RPMI7951 (cell line): ENCODE measurements at places on chromosomes 2 and 18. TPM values are rescaled to one million over a fixed set of nuclear protein-coding genes. Genes with fewer than 3 reads are reported as not detected.

SLC11A1 gene
- total RNA-seq, result under 0.01 and 0.10 TPM in 2 replicates

FABP1 gene
- not detected in 2 replicates for total RNA-seq

CYP27C1 gene
- total RNA-seq, result 3.5 TPM in 2 replicates

OR6B2 gene
- not detected in 2 replicates for total RNA-seq

PER2 gene
- total RNA-seq, result 4.0 and 4.2 TPM in 2 replicates

NYAP2 gene
- not detected in 2 replicates for total RNA-seq

TTN gene
- 0.10 and 0.12 TPM in 2 replicates for total RNA-seq

C1QL2 gene
- not detected in 2 replicates for total RNA-seq

SP110 gene
- 13.5 and 19.7 TPM in 2 replicates for total RNA-seq

IL36G gene
- total RNA-seq, result 0.24 and 0.59 TPM in 2 replicates

MREG gene
- total RNA-seq, result 4.6 and 5.7 TPM in 2 replicates

SH3YL1 gene
- total RNA-seq, result 12.7 and 18.1 TPM in 2 replicates

NEB gene
- total RNA-seq, result under 0.01 and 0.10 TPM in 2 replicates

RNF125 gene
- 0.60 and 1.6 TPM in 2 replicates for total RNA-seq

SNORC gene
- total RNA-seq, result 0.24 and 0.98 TPM in 2 replicates

NGEF gene
- total RNA-seq, result 35.4 and 38.4 TPM in 2 replicates

SERPINB4 gene
- not detected in 2 replicates for total RNA-seq

RTP5 gene
- total RNA-seq, result not detected in 2 replicates

CCDC68 gene
- total RNA-seq, result 0.12 and 0.29 TPM in 2 replicates

LYPD1 gene
- 20.3 and 23.7 TPM in 2 replicates for total RNA-seq

PDE11A gene
- total RNA-seq, result 0.20 and 0.24 TPM in 2 replicates

APOB gene
- not detected in 2 replicates for total RNA-seq

CD207 gene
- 0.29 TPM in 1 of 2 replicates, not detected in the other for total RNA-seq

ZNF516 gene
- 4.1 and 4.9 TPM in 2 replicates for total RNA-seq

IL1B gene
- 57.5 and 71.6 TPM in 2 replicates for total RNA-seq

CASP8 gene
- 43.4 and 45.3 TPM in 2 replicates for total RNA-seq

SLC38A11 gene
- not detected in 2 replicates for total RNA-seq

NEU4 gene
- total RNA-seq, result not detected in 2 replicates

NETO1 gene
- 0.10 and 0.12 TPM in 2 replicates for total RNA-seq

KRTCAP3 gene
- 0.48 TPM in 1 of 2 replicates, not detected in the other for total RNA-seq

CSRNP3 gene
- total RNA-seq, result not detected in 2 replicates

LYPD6 gene
- 16.1 and 19.5 TPM in 2 replicates for total RNA-seq

MCEE gene
- 20.2 and 28.6 TPM in 2 replicates for total RNA-seq

CXCR1 gene
- total RNA-seq, result not detected in 2 replicates

GYPC gene
- 185 and 192 TPM in 2 replicates for total RNA-seq

TBR1 gene
- total RNA-seq, result under 0.01 TPM in 1 of 2 replicates, not detected in the other

ZRANB3 gene
- total RNA-seq, result 7.9 and 8.6 TPM in 2 replicates

SERPINB2 gene
- 20.3 and 20.5 TPM in 2 replicates for total RNA-seq

DYNAP gene
- not detected in 2 replicates for total RNA-seq

CHRNG gene
- total RNA-seq, result not detected in 2 replicates

FBXO41 gene
- total RNA-seq, result 0.98 and 1.1 TPM in 2 replicates

TIMM21 gene
- 42.0 and 54.4 TPM in 2 replicates for total RNA-seq

SLC35F6 gene
- 25.6 and 28.5 TPM in 2 replicates for total RNA-seq

CROCC2 gene
- total RNA-seq, result 0.12 TPM in 1 of 2 replicates, not detected in the other

PLGLB1 gene
- 0.36 TPM in 1 of 2 replicates, not detected in the other for total RNA-seq

PROKR1 gene
- total RNA-seq, result not detected in 2 replicates

ITGA4 gene
- total RNA-seq, result 78.1 and 89.6 TPM in 2 replicates

SLC40A1 gene
- under 0.01 TPM in 1 of 2 replicates, not detected in the other for total RNA-seq

CYP27A1 gene
- total RNA-seq, result 19.9 and 20.5 TPM in 2 replicates

CNDP1 gene
- not detected in 2 replicates for total RNA-seq

CABLES1 gene
- total RNA-seq, result 0.88 and 1.9 TPM in 2 replicates
